ENCODE measurements at places on chromosomes 2 and 18. TPM values are rescaled to one million over a fixed set of nuclear protein-coding genes. Genes with fewer than 3 reads are reported as not detected.
A peak's percentile ranks its signal among the peaks of the same experiment; 100 is the strongest.

ALPP gene
- not detected for total RNA-seq

DSG4 gene
- not detected for total RNA-seq

PAX8 gene
- 4.1 TPM for total RNA-seq

GALNT14 gene
- 0.43 TPM for total RNA-seq

UGT1A1 gene
- total RNA-seq: not detected

CXCR4 gene
- 141 TPM for total RNA-seq

DNA sequence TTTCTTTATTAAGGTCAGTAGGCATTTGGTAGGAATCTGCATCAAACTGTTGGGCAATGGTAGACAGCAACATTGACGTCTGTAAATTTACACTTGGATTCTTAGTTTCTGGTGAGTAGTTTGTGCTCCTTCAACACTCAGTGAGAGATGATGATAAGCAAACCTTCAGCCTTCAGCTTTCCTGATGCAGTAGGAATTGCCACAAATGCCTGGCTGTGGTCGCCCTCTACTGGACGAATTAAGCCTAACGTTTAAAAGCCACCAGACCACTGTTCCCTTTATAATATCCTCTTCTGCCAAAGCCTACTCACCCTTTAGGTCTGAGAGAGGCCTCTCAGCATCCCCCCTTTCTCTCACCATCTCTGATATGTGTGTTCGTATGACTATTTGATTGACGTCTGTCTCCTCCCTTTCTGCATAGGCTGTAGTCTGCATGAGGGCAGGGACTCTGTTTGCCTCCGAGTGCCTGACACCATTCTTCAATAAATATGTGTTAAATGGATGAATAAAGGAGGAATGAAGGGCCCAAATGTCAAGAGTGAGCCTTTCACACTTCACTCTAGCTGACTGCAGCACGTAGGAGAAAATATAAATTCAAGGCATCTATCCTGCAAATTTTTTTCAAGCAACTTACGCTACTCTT, 47.0 kb upstream of the PLEKHM3 start:
- peaks cover 14% of the 10 kb centered on the region for H3K27me3 ChIP-seq
- H3K4me3 ChIP-seq: no peak overlapping the region
- H3K36me3 ChIP-seq: no peaks in the 10 kb centered on the region
- DNase-seq: peak; percentile 65
- H3K4me1 ChIP-seq: no peaks in the 10 kb centered on the region

DNA sequence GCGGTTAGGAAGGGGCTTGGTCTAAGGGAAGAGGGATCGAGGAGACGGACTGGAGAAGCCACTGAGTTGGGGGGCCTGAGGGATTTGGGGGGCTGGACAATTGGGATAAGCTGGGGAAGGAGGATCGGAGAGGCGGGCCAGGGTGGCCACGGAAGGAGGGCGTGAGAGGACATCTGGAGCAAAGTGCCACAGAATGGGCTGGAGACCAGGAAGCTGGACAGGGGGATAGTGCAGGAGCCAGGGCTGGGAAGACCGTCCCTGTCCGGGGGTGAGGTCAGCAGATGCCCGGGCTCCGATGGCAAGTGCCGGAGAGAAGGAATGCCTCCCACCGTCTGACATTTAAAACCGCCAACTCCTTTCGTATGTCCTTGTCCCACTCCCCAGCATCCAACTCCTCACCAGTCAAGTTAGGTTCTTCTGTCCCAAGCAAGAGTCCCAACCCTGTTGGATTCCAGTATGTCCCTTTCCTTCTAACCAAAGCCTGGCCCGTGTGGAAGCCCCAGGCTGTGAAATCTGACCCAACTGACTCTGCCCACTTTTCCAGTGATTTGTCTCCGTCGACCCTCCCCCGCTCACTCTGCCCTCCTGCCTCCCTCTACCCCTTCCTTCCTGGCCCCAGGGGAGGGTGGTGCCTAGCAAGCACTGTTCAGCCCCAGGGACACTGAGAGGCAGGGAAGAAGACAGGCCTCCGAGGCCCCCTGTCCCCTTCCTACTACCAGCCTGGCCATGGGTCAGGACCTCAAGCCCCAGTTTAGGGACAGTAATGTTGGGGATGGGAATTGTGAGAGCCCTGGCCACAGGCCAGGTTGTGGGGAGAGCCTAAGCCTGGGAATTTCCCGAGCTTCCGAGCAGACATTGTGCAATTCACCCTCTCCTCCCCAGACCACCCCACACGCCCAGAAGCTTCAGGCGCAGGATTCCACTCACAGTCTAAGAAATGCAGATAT, 31.5 kb upstream of the TMBIM1 start:
- H3K36me3 ChIP-seq: no peaks in the 10 kb centered on the region
- H3K4me1 ChIP-seq: peaks cover 19% of the 10 kb centered on the region
- H3K27me3 ChIP-seq: peaks cover 8% of the 10 kb centered on the region
- peak overlapping the region; percentile 70 for H3K4me3 ChIP-seq
- DNase-seq: no peak
- H3K27ac ChIP-seq: no peak overlapping the region

GRCh38 chr2:160942476-160943142, 217.6 kb upstream of the TANK start:
- no peak overlapping the region for H3K27ac ChIP-seq
- no peaks in the 10 kb centered on the region for H3K27me3 ChIP-seq
- H3K4me3 ChIP-seq: no peak overlapping the region
- DNase-seq: no peak
- no peaks in the 10 kb centered on the region for H3K36me3 ChIP-seq

DNA sequence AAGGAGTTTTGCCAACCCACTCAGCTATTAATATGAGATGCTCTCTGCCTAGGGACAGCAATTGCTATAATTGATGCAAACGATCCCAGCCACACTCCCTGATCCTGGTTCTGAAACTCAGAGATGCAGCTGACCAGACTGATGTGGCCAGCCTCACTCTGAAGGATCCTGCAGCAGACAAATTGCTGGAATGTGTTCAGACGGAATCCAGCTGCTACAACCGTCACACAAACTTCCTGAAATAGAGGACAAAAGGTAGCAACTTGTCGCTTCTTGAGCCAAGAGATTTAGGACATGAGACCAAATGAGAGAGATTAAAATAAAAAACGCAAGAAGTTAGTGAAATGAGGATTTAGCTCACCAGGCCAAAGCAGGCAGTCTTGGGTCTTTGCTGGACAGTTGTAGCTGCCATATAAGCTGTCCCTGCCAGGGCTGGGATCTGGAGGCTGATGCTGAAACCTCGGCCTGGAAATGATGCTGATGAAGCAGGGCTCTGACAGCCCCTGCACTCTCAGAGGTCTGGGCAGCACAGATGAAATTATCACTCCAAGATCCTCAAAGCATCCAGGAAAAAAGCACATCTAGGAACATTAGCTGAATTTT, 8.3 kb upstream of the YWHAQ start:
- no peak overlapping the region for H3K27ac ChIP-seq
- H3K4me1 ChIP-seq: peaks cover 31% of the 10 kb centered on the region
- H3K36me3 ChIP-seq: no peaks in the 10 kb centered on the region
- H3K27me3 ChIP-seq: no peaks in the 10 kb centered on the region
- DNase-seq: no peak

GRCh38 chr2:96940001-96940615, 46.3 kb downstream of the FAM178B start:
- peaks cover 8% of the 10 kb centered on the region for H3K36me3 ChIP-seq
- no peak overlapping the region for H3K27ac ChIP-seq
- H3K4me3 ChIP-seq: no peak overlapping the region
- H3K27me3 ChIP-seq: no peaks in the 10 kb centered on the region

- H3K27me3 ChIP-seq: no peaks in the 10 kb centered on the region
- no peaks in the 10 kb centered on the region for H3K36me3 ChIP-seq
- H3K4me3 ChIP-seq: no peak overlapping the region
Measured at GRCh38 chr18:48777026-48777743, 173.6 kb downstream of the SMAD7 start.

- no peaks in the 10 kb centered on the region for H3K36me3 ChIP-seq
- no peak for DNase-seq
- H3K27ac ChIP-seq: no peak overlapping the region
- peaks cover 4% of the 10 kb centered on the region for H3K27me3 ChIP-seq
Measured at GRCh38 chr2:2043394-2043793, 287.7 kb downstream of the MYT1L start.

DNA sequence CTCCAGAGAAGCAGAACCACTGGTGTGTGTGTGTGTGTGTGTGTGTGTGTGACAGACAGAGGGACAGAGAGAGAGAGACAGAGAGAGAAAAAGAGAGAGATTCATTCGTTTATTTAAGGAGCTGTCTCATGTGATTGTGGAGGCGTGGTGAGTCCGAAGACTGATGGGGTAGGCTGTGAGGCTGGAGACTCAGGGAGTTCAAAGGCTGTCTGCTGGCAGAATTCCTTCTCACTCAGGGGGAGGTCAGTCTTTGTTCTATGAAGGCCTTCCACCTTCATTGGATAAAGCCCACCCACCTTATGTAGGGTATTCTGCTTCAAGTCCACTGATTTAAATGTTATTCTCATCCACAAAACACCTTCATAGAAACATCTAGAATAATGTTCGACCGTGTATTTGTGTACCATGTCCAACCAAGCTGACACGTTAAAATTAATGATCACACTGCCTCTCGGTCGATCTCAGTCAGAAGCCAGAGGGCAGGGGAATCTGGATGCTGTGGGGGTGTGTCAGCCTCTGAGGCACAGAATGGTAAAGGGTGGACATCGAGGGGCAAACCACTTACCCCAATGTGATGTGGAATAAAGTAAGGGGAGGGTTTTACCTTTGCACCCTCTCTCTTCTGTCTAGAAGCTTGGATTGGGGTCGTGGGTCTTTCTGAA, 275.6 kb downstream of the SLC4A3 start:
- H3K27ac ChIP-seq: no peak overlapping the region
- no peak overlapping the region for H3K4me3 ChIP-seq
- no peak for DNase-seq
- no peaks in the 10 kb centered on the region for H3K4me1 ChIP-seq
- H3K36me3 ChIP-seq: no peaks in the 10 kb centered on the region
- peaks cover 3% of the 10 kb centered on the region for H3K27me3 ChIP-seq

GRCh38 chr2:34785206-34785785, 1186.2 kb upstream of the FAM98A start:
- H3K4me3 ChIP-seq: no peak overlapping the region
- no peaks in the 10 kb centered on the region for H3K4me1 ChIP-seq
- no peaks in the 10 kb centered on the region for H3K27me3 ChIP-seq
- DNase-seq: no peak
- H3K36me3 ChIP-seq: no peaks in the 10 kb centered on the region

- peaks cover 8% of the 10 kb centered on the region for H3K4me1 ChIP-seq
- no peak for DNase-seq
- peaks cover 1% of the 10 kb centered on the region for H3K36me3 ChIP-seq
- no peak overlapping the region for H3K4me3 ChIP-seq
- H3K27me3 ChIP-seq: no peaks in the 10 kb centered on the region
- H3K27ac ChIP-seq: no peak overlapping the region
Measured at GRCh38 chr2:30321466-30321865, 90.1 kb downstream of the LBH start.

DNA sequence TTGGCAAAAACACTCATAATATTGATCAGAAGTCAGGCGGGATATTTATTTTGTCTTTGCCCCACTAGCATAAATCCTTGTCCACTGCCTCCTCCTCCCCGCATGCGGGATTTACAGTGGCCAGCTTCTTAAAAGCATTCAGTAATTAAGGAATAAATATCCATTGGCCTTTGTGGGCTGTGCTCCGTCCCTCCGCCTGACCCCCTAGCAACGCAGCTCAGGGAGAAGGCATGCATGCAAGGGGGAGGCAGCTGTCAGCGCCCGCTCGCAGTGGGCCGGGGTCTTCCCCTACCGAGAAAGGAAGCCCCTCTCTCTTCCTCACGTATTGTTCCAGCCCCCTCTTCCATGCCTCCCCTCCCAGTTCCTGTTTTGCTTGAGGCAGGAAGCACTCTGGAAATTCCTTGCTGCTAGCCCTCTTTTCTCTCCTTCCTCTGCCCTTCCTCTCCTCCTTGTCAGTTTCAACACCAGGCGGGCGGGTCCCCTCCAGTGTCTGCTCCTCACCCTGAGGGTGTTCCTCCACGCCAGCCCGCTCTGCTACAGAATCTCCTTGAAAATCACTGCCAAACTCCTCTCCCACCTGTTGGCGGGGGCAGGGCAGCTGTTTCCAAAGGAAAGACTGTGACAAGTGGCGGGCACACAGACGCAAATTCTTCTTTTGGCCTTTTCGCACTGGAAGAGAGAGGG, 60.1 kb downstream of the GBX2 start:
- H3K36me3 ChIP-seq: no peaks in the 10 kb centered on the region
- no peaks in the 10 kb centered on the region for H3K4me1 ChIP-seq
- H3K27ac ChIP-seq: no peak overlapping the region
- no peak for DNase-seq
- peaks cover 9% of the 10 kb centered on the region for H3K27me3 ChIP-seq

DNA sequence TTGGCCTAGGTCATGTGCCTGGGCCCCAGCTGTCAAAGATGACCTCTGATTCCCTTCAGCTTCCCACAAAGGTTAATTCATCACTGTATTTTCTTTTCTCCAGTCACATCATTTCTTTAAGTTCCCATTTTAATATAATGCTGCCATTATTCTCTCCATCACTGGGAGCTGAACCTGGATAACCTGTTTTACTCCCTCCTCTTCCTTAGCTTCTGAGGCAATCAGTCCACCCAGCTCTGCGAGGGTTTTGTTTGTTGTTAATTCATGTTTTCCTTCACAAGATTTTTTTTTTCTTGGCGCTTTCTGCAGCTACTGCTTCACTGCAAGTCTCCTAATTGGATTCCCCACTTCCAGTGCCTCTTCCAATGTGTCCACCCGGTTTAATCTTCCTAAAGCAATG, 5.1 kb upstream of the EML4 start:
- peaks cover 6% of the 10 kb centered on the region for H3K4me1 ChIP-seq
- no peak overlapping the region for H3K4me3 ChIP-seq
- no peak for DNase-seq

DNA sequence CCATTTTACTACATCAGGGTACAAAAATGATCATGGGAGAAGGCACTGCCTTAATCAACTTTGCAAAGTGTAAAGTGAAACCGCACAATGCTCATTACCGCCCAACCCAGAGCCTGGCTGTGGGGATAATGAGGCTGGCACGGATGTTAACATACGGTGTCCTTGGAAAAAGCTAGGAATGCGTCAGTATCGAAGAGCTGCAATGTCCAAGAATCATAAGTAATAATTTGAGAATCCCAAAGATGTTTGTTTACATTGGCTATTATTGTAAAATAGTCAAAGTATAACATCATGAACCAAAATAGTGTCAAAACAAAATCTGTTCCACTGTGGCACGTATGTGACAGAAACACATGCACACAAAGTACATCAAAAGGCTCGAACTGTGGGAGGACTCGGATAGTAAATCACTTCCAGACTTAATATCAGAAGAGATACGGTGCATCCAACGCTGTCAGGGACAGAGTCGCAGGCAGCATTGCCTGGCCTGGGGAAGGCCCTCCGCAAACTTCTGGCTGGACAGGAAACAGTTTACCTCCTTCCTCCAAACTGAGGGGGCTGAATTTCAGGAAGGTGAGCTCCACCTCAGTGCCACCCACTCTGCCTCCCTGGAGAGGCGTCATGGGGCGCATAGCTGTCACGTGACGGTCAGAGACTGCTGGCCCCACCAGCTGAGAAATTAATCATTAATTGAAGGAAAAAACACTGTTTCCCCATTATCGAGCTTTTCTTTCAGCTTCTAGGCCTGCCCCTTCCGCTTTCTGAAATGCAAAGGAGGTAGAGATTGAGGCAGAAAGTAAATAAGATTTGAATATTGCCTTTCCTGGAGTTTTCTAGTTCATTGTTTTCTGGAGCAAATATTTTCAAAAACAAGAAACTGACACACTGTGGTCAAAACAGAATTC, 1.8 kb upstream of the ID2 start:
- peaks cover 28% of the 10 kb centered on the region for H3K27me3 ChIP-seq
- H3K27ac ChIP-seq: peak overlapping the region; percentile 95

Measured in activated CD4-positive, alpha-beta memory T cell treated with anti-CD3 and anti-CD28 coated beads for 36 hours (primary cell).